ENCODE measurements at places on chromosomes 7 and 10.

DNA sequence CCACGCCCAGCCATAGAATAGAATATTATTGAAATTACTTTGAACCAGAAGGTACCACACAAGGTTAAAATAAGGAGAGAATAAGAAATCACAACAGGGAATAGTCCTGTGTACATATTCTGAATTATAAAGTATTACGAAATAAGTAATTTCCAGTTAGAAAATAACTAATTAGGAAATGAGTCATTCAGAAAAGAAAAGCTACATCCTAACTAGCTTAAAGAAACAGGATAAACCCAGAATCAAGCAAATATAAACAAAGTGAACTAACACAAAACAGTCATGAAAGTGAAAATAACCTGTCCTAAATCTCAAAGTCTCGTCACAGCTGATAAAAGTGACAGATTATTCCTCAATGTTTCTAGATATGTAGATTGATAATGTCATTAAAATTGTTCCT is 74.8 kb upstream of the NEBL start:
- no peak for DNase-seq

DNA sequence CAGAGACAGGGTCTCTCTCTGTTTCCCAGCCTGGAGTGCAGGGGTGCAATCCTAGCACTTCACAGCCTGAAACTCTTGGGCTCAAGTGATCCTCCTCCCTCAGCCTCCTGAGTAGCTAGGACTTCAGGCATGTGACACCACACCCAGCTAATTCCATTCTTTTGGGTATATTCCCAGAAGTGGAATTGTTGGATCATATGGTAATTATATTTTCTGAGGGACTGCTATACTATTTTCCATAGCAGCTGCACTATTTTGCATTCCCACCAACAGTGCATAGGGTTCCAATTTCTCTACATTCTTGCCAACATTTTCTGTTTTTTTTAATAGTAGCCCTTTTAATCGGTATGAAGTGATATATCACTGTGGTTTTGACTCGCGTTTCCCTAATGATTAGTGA is 30.0 kb upstream of the RAB11FIP2 start:
- DNase-seq: no peak

GRCh38 chr7:73423519-73424488 is 9.8 kb upstream of the FZD9 start:
- DNase-seq: no peak

DNA sequence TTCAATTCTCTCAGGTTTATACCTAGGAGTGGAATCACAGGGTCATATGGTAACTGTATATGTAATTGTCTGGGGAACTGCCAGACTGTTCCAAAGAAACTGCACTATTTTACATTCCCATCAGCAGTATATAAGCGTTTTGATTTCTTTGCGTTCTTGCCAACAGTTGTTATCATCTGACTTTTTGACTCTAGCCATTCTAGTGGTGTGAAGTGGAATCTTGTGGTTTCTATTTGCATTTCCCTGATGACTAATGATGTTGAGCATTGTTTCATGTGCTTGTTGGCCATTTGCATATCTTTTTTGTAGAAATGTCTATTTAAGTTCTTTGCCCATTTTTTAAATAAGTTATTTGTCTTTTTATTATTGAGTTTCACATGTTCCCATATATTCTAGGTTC is 44.3 kb upstream of the ZC3HAV1 start:
- no peak for DNase-seq

DNA sequence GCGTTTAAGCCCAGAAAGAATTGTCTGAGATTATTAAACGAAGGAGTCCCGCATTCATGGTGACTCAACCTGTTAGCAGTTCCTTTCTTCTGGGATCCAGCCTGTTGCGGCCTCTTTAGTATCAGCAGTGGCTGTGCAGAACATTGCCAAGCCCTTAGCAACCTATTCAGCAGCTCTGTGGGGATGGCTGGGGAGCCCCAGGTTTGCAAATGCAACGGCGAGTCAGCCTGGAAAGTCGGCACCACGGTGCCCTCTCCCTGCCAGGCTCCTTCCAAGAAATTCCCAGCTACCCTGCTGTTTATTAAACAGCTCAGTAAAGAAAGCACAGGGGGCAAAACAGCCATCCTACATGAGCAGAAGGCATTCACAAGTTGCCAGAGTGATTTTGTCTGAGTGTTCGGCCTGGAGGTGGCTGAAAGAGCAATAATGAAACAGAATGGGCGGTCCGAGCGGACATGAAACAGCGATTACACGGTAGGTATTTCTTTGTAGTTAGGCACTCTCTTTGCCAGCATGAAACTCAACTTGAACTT is 198.3 kb downstream of the BAMBI start:
- no peak for DNase-seq

- peak; percentile 46 for DNase-seq
Measured at GRCh38 chr10:12181065-12181775, 14.5 kb downstream of the NUDT5 start.

GRCh38 chr7:25329815-25330214 is 101.5 kb upstream of the NPVF start:
- DNase-seq: no peak

DNA sequence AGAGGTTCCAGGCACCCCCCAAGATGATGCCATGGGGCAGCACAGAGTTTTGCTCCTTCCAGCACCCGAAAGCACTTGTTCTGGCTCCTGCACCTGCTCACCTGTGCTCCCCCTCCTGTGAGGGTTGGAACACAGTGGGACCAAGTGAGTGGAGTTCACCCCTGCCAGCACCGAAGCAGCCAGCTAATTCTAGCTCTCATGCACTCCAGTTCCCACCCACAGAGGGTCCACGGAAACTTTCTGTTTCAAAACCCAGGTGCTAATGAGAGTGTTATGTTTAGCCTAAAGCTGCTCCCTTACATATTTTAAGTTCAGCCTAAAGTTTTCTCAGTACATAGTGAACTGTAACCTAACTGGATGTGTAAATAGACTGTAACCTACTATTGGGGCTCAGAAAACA is 42.6 kb upstream of the SLC35G1 start:
- no peak for DNase-seq

- DNase-seq: no peak
Measured at GRCh38 chr7:110921595-110922151, 169.3 kb upstream of the LRRN3 start.

GRCh38 chr10:97466755-97467154 is 20.8 kb downstream of the ZDHHC16 start:
- DNase-seq: no peak

- DNase-seq: no peak
Measured at GRCh38 chr10:61733358-61733940, 70.7 kb downstream of the CABCOCO1 start.

DNA sequence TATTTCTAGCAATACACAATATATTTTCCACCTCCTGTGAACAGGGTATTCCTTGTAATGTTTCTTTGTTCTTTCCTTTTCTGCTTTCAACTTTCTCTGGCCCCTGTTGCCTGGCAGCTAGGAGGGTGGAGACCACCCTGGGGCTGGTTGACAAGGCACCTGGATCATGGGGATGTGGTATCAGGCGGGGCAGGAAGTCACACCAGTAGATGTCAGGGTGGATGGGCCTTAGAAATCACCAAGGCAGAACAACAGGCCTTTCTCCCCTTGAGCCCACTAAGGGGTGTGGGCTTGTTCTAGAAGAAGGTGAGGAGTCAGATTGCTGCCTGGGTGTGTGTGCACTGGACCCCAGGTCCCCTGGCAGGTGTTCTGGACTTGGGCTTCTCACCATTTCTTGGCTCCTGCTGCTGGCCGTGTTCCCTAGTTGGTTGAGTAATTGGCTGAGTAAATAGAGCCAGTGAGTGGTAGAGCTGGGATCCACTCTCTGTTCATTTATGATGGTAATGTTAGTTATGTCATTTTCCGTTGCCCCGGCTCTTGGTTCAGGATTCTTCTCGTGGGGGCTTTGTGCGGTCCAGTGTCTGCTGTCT is 24.9 kb downstream of the ZNF783 start:
- no peak for DNase-seq

DNA sequence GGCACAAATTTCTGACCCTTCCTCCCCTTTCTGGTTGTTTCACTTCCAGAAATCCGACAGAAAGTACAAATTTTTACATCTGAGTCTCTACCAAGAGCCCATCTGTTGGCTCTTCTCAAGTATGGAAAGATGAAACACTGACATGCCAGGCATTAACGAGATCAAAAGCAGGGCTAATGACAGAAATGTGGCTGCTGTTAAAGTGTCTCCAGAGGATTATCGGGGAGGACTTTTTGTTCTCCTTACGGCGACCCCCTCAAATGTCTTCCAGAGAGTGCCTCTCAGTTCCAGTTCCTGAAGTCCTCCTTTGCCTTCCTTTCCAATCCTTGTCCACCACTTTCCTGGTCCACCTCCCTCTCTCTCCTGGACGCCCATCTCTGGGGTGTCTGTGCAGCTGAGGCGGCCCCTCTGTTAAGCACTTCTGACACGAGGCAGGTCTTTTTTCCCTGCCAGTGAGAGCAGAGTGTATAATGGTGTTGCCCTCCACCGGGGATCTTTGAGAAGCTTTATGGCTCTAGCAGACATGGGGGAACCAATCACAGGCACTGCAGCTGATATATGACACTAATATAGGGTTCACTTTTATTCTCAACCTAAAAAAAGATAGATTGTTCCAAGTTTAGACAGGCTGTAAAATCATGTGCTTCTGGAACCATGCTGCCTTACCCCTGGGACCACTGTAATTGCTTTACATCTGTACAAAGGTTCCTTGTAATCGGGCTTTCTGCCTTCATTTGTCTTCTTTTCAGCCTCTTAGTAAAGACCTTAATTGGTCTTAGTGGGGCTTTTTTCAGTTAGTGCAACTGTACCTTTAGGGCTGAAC is 757.1 kb downstream of the AUTS2 start:
- no peak for DNase-seq

GRCh38 chr10:7593905-7594304 is 72.9 kb downstream of the ITIH5 start:
- DNase-seq: no peak

DNA sequence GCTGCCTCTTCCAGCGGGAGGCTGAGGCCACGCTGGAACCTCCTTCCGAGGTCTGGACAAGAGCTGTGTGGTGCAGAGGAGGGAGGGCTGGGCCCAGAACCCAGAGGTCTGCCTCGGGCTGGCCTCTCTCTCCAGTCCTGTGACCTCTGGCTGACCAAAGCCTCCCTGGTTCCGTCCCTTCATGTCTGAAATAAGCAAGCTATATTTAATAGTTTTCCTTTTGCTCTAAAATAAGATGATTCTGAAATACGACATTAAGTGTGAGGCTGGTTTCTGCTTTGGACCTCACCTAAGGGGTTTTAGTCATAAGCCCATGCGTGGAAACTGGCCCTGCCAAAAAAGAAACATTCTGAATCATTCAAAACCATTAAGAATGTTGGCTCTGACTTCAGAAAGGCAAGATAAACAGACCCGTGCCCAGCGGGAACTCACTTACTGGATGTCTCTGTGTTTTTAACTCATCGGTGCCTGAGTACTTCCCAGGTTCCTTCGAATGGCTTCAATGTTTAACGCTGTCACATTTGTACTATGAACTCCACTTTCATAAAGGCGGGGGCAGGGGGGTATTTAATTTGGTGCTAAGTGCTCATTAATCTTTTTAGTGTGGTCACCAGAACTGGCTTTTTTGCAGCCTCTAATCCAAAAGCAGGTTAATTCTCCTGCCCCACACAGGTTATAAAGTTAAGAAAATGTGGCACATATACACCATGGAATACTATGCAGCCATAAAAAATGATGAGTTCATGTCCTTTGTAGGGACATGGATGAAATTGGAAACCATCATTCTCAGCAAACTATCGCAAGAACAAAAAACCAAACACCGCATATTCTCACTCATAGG is 157.5 kb upstream of the KLF14 start:
- DNase-seq: no peak

DNA sequence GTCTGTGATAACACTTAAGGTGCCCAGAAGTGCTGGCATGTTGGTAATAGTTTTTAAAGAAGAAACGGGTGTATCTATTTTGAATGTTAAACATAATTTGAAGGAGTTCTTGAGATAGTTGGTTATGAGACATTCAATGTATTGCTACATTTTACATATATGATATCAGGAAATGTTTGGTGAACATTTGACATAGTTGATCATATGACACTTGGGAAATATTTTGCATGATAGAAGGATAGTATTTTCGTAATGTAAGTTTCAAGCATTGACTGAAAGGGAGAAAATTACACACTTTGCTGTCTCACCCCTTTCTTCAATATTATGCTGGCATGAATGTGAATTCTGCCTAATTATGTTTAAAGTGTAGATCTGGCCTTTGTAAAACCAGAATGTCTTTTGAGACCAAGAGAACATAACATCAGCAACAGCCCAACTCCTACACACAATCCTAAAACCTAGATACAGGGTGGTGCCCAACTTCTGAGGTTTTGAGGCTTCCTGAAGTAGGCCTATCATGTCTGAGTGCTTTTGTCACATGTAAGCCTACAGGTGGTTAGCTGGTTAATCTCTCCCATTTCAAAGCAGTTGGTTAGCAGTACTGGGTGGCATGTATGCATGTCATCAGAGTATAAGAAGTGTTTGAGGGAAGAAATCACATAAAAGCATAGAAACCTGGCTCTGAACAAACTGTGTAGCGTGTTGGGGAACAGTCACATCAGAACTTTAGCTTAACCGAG is 2.1 kb downstream of the ADD3 start:
- DNase-seq: peak; percentile 11

DNA sequence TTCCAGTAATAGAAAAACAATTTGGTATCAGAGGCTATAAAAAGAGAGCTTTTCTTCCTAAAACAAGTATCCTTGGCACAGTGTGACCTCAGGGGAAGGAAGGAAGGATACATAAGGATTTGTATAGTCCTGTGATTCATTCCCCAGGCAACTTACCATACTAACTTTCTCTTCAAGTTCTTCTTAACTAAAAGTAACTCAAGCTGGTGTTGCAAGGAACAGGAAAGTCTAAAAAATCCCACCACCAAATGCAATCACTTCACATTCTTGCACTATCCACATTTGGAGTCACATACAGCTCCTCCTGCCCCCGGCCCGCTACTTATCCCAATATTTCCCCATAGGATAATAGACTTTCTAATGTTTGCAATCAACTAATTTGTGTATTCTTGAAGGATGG is 84.8 kb downstream of the PRKAG2 start:
- DNase-seq: no peak

DNA sequence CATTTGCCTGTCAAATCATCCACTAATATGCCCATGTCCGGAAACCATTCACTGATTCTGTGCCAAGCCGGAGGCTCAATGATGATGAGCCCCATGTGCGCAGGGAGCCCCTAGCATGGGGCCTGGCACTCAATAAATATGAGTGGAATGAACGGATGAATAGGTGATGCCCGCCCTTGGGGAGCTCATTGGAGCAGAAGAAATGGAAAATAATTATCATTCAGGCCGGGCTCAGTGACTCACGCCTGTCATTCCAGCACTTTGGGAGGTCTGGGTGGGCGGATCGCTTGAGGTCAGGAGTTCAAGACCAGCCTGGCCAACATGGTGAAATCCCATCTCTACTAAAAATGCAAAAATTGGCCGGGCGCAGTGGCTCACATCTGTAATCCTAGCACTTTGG is 11.0 kb downstream of the RHBDD2 start:
- no peak for DNase-seq

DNA sequence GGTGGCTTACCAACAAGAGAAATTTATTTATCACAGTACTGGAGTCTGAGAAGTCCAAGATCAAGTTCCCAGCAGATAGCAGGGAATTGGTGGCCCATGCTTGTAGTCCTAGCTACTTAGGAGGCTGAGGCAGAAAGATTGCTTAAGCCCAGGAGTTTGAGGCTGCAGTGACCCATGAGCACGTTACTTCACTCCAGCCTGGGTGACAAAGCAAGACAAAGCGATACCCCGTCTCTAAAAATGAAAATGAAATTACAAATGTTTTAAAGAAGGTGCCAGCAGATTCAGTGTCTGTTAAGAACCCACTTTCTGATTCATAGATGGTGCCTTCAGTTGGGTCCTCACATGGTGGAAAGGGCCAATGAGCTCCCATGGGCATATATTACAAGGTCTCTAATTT is 20.6 kb upstream of the ARHGAP12 start:
- DNase-seq: no peak
